Muscle of leg (tissue), 16 donors: ENCODE measurements at places on chromosomes 7 and 10.
A peak's percentile ranks its signal among the peaks of the same experiment; 100 is the strongest.

- DNase-seq = no peak
Observed at GRCh38 chr7:74254858-74255379, 720 bp upstream of the RFC2 start.

DNA sequence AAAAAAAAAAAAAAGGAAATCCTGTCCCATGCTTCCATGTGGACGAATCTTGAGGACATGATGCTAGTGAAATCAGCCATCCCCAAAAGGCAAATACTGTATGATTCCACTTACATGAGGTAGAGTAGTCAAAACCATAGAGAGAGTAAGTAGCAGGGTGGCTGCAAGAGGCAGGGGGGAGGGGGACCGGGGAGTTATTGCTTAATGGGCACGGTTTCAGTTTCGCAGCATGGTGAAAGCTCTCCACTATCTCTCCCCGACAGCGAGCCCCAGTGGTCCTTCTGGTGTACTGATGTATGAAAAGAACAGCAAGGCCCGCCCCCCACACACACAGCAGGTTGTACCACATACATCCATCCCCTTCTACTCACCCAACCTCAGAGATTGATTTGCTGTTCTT lies 32.8 kb downstream of the NOD1 start:
- peak; percentile 65 for DNase-seq

GRCh38 chr10:2921956-2922680 lies 145.2 kb upstream of the PFKP start:
- DNase-seq = no peak

DNA sequence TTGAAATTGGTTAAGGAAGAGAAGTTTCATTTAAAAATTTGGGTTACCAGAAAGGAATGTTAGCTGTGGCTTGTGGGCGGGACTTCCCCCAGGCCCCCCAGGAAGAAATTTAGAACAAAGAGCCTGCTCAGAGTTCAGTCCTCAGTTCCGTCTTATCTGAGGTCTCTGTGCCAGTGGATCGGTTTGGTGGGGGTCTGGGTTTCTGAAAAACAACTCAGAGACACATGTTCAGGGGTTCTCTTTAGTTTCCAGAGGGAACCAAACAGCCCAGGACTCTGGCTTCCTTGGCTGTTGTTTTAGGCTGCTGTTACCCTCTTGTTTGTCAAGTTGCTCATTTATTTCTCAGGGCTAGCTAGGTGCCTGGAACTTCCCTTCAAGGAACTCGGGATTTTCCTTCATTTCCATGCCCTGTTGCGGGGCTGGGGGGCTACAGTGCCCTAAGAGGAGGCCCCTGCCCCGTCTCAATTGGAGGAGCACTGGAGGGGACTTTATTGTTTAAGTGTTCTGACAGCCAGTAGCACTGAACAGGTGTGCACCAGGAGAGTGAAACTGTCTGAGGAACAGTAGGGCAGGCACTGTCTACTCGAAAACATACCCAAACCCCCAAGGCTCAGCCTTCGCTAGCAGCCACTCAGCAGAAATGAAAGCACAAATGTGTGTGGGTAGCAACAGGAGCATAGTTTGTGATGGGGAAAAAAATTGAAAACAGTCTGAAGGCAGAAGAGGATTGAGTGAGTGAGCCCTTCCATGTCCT lies 59.9 kb downstream of the ALOX5 start:
- no peak for DNase-seq

DNA sequence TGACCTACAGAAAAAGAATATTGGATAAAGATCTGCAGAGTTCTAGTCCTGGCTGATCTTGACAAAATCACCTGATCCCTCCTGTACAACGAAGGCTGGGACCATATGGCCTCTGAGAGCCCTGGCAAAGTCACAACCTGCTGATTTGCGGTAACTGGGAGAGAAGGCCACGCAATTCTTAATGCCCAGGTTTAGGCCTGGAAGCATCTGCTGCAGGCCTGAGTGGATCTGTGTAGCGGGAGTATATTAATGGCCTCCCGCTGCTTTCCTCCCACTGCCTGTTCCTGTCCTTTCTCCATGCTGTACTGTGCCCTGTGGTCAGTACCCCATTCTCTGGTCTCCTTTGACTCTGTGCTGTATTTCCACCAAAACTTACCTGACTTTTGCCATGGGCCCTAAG lies 24.2 kb downstream of the AKR1B1 start:
- no peak for DNase-seq

DNA sequence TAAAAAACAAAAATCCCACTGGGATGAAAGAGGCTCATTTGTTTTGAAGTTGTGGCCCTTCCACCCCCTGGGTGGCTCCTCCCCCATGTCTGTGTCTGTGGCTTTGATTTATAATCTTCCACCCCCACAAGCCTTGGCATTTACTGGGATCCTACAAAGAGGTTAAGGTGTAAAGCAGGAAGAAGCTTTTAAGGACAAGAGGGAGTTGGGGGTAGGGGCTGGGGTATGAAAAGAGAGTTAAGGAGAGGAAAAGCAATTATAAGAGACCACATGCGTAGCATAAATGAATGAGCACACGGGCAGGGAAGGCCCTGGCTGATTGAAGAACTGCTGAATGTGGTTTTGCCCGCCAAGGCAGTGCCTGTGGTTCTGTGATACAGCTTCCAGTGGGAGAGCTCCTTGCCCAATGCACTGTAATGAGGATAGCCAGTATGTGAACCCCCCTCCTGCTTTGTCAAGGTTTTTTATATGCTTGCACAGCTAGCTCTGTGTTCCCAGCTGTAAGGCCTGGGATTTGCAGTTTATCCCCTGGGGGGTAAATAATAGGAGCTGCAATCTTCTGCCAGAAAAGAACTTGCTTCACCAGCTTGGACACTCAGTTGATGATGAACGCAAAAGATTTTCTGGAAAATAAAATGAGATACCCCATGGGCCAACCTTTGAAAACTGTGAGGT lies 34.7 kb upstream of the KMT2E start:
- DNase-seq = peak; percentile 37

DNA sequence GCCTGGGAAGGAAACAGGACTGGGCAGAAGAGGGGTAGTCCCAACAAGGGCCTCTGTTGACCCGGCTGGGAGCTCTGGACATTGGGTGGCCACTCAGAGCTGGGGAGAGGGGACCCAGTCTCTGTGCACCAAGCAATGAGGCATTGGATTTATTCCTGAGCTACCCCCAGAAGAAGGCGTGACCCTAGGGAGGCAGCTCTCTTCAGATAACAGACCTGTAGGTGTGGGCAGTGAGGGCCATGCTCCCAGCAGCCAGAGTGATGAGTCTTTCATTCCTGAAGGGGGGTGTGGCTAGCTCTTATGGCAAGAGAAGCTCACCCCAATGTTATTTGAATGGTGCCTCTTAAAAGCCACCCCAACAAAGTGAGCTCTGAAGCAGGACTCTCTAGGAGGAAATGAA lies 20.4 kb downstream of the TEX36 start:
- no peak for DNase-seq

DNA sequence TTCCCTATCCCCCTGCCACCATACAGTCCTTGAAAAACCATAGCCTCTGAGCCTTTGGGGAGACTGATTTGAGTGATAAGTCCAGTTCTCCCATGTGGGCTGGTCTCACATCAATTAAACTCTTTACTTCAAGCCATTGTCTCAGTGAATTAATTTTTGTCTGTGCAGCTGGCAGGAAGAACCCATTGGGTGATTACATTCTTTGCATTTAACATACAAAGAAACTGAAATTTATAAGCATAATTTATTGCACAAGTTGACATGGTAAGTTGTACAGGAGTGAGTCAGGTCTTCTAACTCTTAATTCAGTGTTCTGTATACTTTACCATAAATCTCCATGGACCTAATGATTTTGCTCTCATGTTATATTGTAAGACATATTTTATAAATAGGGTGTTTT lies 1613.0 kb upstream of the LRRTM3 start:
- DNase-seq = no peak

DNA sequence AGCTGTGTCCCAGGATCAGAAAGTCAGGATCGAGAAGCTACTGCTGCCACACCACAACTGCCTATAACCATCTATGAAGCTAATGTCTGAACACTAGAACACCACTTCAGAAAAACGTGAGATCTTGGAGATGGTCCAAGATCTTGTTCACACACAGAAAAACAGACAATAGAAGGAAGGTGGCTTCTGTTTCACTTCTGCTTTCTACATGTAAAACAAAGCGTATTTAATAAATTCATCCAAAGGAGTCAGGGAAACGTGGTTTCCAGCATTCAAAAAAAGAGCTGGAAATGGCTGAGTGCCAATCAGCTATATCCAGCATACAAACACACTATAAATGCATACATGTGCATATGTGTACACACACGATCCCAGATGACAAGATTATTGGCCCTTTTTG lies 70.2 kb upstream of the CCDC71L start:
- peak; percentile 69 for DNase-seq

DNA sequence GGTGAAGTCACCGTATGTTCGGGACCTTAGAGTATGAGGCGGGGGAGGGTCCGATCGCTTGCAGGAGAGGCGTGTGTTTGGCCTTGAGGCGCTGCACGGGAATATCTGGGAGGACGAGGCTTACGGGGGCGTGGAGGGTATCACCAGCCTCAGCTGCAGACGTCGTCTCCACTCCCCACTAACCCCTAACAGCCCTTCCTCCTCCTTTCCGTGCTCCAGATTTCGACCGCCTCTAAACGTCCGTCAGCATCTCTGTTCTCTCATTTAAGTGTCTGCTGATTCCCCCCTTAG lies 23.5 kb upstream of the ZNF12 start:
- no peak for DNase-seq

- no peak for DNase-seq
Observed at GRCh38 chr10:115921795-115922194, 351.2 kb downstream of the GFRA1 start.

DNA sequence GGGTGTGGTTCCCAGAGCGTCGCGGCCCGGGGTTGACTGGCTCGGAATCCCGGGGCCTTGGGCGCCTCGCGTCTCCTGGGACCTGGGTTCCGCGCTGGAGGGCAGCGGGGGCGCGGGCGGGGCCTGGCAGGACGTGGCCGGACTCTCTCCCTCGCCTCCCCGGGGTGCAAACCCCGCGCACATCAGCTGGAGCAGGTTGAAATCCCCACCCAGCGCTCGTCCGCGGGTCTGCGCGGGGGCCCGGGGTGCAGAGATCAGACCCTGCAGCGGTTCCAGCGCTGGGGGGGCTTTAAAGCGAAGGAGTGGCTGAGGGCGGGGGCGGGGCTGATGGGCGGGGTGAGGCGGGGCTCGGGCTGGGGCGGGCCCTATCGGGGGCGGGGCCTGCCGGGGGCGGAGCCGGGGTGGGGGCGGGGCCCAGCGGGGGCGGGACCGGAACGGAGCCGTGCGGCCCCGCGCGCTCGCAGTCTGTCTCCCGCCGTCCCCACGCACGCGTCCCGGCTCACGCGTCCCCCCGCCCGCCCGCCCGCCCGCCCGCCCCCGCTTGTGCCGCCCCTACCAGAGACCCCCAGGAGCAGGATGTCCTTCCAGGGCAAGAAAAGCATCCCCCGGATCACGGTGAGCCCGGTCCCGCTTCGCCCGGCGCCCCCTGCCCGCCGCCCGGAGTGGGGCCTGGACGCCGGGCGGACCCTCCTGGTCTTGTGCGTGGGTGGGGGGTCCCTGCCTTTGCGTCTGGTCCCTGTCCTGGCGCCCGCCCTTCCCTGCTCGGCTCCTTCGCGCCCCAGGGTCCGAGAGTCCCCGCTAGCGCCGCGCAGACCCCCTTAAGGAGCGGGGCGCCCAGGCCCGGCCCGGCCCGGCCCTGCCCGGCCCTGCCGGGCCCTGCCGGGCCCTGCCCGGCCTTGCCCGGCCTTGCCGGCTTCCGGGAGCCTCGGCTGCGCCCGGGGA lies at the start of gene DPYSL4:
Gene DPYSL4, plus strand, starts transcription at position 461 of the 942 bp plus-strand sequence. Its CDS starts 116 bp downstream, at position 577.
- DNase-seq = no peak

DNA sequence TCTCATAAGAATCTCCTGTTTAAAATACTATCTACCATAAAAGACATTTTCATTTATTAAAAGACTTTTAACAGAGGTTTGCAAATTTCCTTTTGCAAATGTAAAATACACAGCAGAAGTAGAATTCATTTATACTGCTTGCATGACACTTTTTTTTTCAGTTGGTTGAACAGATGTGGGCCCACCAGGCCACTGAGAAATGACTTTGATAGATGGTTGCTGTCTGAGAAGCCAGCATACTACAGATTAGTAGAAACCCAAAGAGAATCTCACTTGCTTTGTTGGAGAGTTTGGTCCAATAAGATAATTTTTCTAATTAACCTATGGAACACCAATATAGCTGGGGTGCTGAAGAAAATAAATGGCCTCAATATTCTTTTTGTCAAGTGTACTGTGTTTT lies 66.3 kb downstream of the PHF14 start:
- DNase-seq = no peak

DNA sequence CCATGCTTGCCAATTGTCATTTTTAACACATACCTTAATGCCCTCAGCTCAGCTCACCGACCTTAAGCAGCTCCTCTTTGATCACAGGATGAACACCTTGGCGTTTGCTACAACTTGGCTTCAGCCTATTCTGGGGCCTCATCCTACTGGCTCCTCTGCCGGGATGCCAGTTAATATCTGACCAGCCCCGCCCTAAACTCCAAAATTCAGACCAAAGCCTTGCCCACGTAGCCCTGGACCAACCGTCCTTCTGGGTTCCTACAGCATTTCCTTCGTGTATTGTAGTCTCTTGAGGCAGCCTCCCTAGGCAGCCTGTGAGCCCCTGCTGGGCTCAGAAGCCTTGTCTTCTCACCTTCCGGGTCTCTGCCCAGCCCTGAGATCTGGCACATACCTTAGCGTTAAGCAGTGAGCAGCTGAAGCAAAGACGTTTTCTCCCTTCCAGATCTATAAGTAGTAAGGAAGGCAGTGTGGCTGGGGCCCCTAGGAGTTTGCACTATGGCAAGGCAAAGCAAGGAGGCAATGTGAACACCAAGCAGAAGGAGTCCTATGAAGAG lies 836 bp downstream of the ENO4 start:
- DNase-seq = no peak

DNA sequence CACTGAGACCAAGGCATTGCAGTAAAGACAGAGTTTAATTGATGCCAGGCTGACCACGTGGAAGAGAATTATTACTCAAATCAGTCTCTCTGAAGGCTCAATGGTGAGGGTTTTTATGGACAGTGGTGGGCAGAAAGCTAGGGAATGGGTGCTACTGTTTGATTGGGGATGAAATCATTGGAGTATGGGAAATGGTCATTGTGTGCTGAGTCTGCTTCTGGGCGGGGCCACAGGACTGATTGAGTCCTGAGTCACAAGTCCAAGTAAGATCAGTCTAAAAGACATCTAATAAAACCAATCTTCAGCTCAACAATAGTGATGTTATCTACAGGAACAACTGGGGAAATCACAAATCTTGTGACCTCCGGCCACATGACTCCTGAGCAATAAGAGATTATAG lies 868.4 kb downstream of the SORCS3 start:
- no peak for DNase-seq

DNA sequence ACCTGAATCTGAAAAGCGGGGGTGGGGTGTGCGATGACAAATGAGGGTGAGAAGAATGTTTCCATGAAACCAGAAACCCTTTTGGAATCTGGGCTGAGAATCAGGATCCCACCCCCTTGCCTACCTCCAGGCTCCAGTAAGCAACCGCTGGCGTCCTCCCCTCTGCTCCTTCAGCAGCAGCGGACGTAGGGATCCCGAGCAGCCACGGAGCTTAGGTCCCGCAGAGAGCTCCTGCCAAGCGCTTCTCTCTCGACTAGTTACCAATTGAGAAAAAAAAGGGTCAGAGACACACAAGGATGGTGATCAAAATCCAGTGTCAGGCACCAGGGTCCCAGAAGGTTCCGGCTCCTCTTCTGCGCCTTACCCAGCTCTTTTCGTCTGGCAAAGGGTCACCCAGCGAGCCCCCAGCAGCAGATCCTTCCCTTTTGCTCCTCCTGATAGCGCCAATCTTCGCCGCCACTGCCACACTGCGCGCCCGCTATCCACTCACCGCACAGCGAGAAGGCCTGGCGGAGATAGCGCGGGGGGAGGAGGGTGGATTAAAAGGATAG lies 733.5 kb downstream of the ZWINT start:
- DNase-seq = peak; percentile 4
